Activated effector memory CD4-positive, alpha-beta T cell treated with Interleukin-2 at 50 U/mL for 16 hours (primary cell): ENCODE measurements at places on chromosomes 3 and 15.

GRCh38 chr15:71888797-71889196, 78.4 kb downstream of the NR2E3 start:
- no peak for DNase-seq

DNA sequence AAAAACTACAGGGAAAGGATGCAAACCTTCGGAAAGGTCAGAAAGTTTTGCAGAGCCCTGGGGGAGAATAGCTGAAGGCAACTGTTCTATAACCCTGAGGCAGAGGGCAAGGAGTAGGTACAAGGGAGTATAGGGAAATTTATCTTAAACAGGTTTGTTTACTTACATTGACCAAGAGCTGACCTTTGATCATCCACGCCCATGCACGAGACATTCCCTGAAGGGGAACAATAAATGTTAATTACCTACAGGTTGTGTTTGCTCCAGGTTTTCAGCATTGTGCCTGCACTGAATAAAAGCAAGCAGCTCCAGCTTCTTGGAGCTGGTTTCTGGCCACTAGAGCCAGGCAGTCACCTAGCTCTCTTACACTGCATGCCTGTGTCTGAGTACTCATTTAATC, 524.5 kb upstream of the TGFBR2 start:
- DNase-seq: no peak

DNA sequence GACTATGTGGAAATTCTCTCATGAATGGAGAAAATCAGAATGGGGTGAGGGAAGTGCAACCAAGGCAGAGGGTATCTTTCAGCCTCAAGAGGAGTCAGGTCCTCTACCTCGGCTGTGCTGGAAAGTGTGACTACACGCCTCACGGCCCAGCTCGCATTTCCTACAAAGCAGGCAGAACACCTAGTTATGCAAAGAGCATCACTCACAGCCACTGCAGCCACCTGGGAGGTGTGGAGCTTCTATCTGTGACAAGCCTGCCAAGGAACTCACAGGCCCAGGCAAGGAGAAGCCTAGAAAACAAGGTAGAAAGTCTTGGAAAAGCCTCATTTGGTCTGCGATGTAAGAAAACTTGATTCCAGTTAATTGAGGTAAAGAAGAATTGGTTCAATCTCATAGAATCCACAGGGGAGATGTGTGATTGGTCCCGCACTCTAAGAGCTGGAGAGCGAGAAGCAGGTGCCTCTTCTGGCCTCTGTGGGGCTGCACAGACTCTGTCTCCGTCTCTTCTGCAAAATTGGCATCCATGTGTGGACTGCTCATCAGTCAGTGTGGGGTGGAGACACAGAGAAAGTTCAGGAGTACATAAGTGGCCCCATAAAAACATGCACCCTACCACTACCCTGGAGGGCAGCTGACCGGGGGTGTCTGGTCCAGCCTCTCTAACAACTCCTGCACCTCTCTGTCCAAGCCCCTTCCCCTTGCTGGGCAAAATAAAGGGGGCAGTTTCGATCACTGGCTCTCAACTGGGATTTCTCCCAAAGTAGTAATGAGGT, 76.8 kb downstream of the TAMM41 start:
- no peak for DNase-seq

DNA sequence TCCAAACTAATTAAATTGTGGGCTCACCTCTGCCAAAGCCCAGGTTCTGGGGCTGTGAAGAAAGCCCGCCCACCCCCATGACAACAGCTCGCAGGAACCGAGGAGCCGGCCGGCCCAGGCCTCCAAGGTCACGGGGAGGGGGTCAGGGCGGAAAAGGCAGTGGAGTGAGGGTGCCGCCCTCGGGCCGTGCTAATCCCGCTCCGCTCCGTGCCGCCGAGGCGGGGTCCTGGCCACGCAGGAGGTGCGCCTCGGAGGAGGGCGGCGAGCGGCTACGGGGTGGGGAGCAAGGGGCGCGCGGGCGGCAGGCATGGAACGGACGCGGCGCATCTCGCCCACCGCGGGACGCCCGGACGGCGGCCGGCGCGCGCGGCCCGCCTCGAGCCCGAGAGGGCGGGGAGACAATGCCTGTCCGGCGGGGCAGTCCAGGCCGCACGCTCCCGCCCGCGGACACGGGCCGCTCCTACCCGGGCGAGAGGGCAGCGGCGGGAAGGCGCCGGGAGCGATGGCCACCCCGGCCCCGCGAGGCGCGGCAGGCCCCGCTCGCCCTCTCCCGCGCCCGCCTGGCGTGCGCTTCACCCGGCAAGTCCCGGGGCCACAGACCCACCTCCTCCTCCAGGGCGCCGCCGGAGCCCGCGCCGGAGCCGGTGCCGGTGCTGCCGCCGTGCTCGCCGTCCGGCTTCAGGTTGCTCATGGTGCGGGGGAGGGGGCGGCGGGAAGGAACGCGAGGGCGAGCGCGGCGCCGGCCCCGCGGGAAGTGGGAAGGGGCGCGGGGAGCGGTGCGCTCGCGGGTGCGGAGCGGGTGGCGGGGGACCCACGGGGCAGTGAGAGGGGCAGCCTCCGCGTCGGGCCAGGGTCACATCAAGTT, 528 bp downstream of the RBPMS2 start:
- DNase-seq: no peak

GRCh38 chr3:61855211-61855610, 293.8 kb downstream of the PTPRG start:
- no peak for DNase-seq

DNA sequence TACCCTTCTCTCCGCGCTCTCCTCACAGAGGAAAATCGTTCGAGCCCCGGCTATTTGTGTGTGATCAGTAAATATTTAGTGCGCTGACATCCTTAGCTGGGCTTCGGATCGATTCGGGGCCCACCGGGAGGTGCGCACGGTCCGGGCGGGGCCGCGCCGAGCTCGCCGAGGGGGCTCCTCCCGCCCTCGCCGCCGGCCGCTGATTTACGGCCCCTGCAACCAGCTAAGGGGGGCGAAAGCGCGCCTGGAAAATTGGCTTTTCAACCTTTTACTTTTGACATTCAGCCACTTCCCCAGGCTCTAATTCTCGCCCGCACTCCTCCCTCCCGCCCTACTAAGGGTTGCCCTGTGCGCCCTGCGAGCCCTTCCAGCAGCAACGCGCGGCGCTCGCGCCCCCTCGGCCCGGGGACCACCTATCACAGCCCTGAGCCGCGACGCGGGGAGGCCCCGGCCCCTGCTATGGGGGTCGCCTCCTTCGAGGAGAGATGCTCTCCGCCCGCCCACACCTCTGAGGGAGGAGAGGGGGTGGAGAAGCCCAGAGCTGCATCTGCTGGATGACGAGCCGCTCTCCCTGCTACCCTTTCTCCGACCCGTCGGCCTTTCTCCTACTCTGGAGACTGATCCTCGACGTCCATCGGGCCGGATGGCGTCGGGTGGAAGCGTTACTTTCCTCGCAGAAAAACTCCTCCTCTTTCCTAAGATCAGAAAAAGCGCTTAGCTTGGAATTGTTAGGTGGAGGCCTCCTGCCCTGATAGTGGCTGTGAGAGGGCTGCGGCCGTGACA, 7.8 kb upstream of the NR2F2 start:
- no peak for DNase-seq

DNA sequence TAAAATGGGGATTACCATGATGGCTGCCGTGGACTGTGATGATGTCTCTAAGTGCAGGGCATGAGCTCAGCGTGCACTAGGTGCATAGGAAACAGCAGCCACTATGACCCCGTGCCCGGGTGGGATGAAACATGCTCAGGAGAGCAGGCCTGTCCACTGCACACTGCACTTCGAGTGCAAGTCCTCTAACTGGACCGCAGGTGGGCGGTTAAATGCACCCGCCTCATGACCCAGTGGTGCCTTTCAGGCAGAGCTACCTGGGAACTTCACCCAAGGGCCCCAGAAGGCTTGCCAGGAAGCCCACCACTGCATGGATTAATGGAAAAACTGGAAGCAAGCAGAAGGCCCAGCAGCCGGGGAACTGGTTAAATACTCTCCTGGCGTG, 34.0 kb downstream of the PRKCD start:
- DNase-seq: no peak

DNA sequence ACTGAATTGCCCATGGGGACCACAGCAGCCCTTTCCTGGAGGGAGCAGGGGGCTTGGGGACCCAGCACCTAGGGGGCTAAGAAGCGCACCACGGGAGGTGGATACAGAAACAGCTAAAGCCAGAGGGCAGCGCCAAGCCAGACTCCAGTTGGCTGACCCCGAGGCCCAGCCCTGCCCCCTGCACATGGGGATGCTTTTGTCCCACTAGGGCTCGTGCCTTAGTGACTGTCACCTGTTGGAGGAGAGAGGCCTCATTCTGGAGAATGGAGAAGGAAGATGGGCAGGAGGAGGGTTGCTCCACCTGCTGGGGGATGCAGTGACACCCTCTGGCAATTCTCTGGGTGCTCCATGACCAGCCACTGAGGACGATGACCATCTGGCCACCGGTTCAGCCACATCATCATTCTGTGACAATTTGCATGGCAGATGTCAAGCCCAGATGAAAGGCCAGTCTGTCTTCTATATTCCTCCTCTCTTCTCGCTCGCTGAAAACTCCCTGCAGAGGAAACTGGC, 167.8 kb upstream of the TLE3 start:
- no peak for DNase-seq

GRCh38 chr3:117170094-117170493, 460.5 kb downstream of the TUSC7 start:
- no peak for DNase-seq
